ENCODE measurements at places on chromosomes 3 and 15.
A peak's percentile ranks its signal among the peaks of the same experiment; 100 is the strongest.

DNA sequence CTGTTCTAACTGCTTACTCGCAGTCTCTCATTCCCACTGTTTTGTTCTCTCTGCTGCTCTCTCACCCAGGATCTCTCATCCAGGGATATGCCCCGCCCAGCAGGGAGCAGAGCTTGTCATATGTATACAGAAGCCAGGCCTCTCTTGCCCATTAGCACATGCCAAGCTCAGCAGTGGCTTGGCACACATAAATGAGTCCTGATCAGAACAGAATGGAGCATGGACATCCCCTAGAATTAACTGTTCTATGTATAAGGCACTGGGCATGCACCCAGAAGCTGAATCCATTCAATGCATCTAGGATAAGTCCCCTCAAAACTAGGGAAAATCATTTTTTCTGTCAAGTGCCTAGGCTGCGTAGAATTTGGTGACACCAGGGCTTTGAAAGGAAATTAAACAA, 61.6 kb downstream of the IGSF11 start:
- no peak for DNase-seq

- no peak for DNase-seq
Observed at GRCh38 chr15:87047203-87047965, 967.7 kb downstream of the AGBL1 start.

- no peak for DNase-seq
Observed at GRCh38 chr3:62558549-62559112, 185.3 kb upstream of the FEZF2 start.

- no peak for DNase-seq
Observed at GRCh38 chr15:78050441-78050809, 27.1 kb downstream of the TBC1D2B start.

DNA sequence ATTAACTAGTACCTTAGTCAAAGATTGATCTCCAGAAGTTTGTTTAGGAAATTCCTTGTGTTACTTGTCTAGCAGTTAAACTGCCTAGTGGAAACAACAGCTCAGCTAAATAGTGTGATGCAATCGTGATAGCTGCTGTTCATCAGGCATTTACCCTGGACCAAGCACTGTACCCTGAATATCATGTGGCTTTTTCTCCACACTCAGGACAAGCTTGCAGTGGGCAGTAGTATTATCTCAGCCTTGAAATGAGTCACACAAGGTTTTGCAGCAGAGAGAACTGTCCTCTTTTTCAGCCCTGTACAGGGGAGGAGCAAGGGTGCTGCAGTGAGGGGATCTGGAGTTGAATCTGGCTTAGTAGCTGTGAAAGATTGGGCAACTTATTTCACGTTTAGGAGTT, 208.4 kb downstream of the TP63 start:
- no peak for DNase-seq

DNA sequence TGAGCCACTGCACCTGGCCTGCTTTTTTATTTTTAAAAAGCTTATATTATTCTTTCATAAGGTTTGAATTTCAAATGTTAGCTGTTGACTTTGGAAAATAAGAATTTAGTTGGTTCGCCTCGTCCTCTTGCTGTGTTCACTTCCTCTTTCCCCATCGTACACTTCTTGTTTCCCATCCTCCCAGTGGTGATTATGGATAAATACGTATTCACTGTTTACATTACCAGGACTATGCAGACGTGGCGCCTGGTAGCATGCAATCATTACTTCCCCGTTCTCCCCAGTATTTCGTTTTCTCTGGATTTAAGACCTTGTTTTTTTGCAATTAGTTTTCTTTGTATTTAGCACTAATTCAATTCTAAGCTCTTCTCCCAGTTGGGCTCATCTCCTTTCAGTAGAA, 70.1 kb downstream of the LMLN start:
- no peak for DNase-seq

GRCh38 chr3:101825904-101826445, 23.3 kb upstream of the NFKBIZ start:
- no peak for DNase-seq

DNA sequence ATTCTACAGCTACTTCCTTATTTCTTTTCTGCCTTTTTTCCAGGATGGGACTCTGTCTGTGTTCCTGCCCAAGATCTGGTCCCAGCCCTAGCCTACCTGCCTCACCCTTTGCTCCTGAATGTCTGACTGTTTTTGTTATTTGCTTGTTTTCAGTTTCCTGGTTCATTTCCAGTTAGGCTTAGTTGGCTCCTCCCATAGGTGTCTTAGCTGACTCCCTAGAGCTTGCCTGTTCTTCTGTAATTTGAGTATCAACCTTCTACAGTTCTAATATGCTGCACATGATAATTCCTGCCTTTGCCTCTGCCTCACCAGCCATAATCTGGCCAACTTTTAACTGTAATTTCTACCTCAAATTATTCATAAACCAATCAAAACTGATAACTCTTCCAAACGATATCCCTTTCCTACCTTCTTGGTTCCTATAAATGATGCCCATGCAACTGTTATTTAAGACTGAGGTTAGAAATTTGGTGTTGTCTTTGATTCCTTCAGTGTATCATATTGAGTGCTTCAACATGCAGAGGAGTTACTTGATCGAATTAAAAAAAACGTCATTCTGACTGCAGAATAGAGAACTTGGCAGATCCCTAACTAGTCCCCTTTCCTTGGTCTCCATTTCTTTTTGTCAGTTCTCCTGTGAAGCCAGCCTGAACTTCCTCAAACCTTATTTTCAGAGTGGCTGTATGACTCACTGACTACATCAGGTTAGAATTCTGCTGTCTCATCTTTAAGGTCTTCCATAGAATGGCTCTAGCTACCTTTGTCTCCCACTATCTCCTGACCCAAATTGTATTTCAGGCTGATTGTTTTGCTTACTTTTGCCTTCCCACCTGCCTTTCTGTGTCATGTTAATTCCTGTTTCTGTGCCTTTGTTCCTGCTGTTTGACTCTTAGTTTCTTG, 8.4 kb downstream of the GOLM2 start:
- DNase-seq = peak; percentile 8

DNA sequence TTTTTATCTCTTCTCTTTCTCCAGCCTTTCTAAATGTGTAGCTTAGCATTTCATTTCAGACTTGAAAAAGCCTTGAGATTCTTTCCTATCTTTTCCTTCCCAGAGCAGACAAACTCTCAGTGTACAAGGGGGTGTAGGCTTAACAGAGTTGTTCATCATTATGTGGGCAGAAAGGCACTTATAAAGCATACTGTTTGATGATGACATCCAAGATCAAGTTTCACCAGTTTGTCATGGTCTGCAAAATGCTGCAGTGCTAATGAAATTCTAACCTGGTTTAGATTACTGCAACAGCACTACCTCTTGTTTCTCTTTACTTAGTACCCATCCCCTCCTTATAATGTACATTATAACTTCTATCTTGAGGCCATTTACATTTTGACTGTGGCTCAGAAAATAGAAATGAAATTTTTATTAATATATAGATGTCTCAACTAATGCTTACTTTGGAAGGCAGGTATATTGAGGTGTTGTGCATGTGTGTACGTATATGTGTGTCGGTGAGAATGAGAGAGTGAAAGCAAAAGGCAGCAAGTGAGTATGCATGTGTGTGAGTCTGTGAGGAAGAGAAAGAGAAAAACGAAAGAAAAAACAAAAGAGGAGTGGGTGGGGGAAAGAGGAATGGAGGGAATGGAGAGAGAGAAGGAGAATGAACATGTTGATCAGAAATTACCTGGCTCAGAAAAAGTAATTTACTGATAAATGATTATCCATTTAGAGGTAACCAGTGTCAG, 1043.6 kb downstream of the TUSC7 start:
- DNase-seq = no peak

Measured in NCI-H774 (cell line).